HCT116 (cell line): ENCODE measurements at places on chromosomes 3 and 15. TPM values are rescaled to one million over a fixed set of nuclear protein-coding genes. Genes with fewer than 3 reads are reported as not detected.

GRCh38 chr15:89972085-89972484 is 29.0 kb upstream of the ZNF710 start:
- H3K4me1 ChIP-seq: no peaks in the 10 kb centered on the region
- no peaks in the 10 kb centered on the region for H3K27me3 ChIP-seq
- H3K36me3 ChIP-seq: no peaks in the 10 kb centered on the region
- H3K27ac ChIP-seq: no peak overlapping the region
- H3K4me3 ChIP-seq: no peak overlapping the region

GP9 gene
- not detected for total RNA-seq

GRCh38 chr3:192215-192929 is 4.2 kb upstream of the CHL1 start:
- no peaks in the 10 kb centered on the region for H3K27me3 ChIP-seq
- H3K4me1 ChIP-seq: no peaks in the 10 kb centered on the region
- H3K36me3 ChIP-seq: no peaks in the 10 kb centered on the region
- no peak overlapping the region for H3K4me3 ChIP-seq
- DNase-seq: no peak

- no peak overlapping the region for H3K4me3 ChIP-seq
- H3K36me3 ChIP-seq: no peaks in the 10 kb centered on the region
- no peaks in the 10 kb centered on the region for H3K4me1 ChIP-seq
- no peaks in the 10 kb centered on the region for H3K27me3 ChIP-seq
Measured at GRCh38 chr3:165751637-165752036, 85.6 kb downstream of the BCHE start.

GRCh38 chr3:181999314-181999713 is 287.6 kb downstream of the SOX2 start:
- no peaks in the 10 kb centered on the region for H3K27me3 ChIP-seq
- H3K36me3 ChIP-seq: no peaks in the 10 kb centered on the region
- no peaks in the 10 kb centered on the region for H3K4me1 ChIP-seq
- no peak overlapping the region for H3K4me3 ChIP-seq
- DNase-seq: no peak

MUSTN1 gene
- total RNA-seq: 0.44 TPM

GRCh38 chr3:178875836-178876235 is 195.8 kb downstream of the ZMAT3 start:
- H3K4me3 ChIP-seq: no peak overlapping the region
- no peaks in the 10 kb centered on the region for H3K27me3 ChIP-seq

- DNase-seq: no peak
- no peaks in the 10 kb centered on the region for H3K27me3 ChIP-seq
- H3K4me1 ChIP-seq: peaks cover 91% of the 10 kb centered on the region
- H3K36me3 ChIP-seq: no peaks in the 10 kb centered on the region
- peak overlapping the region; percentile 92 for H3K27ac ChIP-seq
Measured at GRCh38 chr15:67108122-67108961, 42.9 kb downstream of the SMAD3 start.

DNA sequence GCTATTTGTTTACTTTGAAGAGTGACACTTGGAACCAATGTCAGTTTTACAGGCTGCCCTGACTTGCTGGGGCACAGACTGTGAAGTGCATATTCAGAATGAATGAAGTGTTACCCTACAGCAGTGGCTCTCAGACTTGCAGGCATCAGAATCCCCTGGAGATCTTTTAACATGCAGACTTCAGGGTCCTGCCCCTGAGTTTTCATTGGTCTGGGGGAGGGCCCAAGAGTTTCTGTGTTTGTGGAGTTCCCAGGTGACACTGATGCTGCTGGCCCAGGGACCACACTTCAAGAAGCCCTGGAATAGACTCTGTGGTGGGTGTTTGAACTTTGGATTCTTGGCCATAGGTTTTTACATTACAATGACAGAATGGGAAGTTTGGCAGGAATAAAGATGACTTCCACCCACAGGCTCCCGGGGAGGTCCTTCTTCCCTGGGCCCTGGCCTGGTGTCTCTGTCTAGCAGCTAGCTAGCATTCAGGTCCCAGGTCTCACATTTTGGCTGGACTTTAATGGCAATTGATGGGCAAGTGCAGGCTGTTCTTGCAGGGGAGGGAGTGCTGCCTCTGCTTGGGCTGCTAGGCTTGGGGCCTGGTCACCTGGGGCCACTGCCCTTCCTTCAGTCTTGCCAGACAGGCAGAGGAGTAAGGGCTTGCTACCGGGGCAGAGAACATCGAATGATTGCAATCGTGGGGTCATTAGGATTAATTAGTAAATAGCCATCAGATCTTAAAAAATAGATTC is 149.0 kb downstream of the APBA2 start:
- no peaks in the 10 kb centered on the region for H3K4me1 ChIP-seq
- no peak for DNase-seq
- H3K36me3 ChIP-seq: no peaks in the 10 kb centered on the region
- no peak overlapping the region for H3K27ac ChIP-seq
- H3K27me3 ChIP-seq: no peaks in the 10 kb centered on the region
- H3K4me3 ChIP-seq: no peak overlapping the region

HTR3E gene
- total RNA-seq: not detected

GRCh38 chr3:173796890-173797289 is 399.3 kb downstream of the NLGN1 start:
- no peak overlapping the region for H3K27ac ChIP-seq
- DNase-seq: no peak
- no peaks in the 10 kb centered on the region for H3K36me3 ChIP-seq

- H3K4me1 ChIP-seq: no peaks in the 10 kb centered on the region
- H3K27ac ChIP-seq: no peak overlapping the region
- H3K27me3 ChIP-seq: no peaks in the 10 kb centered on the region
- H3K4me3 ChIP-seq: no peak overlapping the region
- no peaks in the 10 kb centered on the region for H3K36me3 ChIP-seq
Measured at GRCh38 chr3:125958511-125959316, 10.3 kb upstream of the ROPN1B start.

DNA sequence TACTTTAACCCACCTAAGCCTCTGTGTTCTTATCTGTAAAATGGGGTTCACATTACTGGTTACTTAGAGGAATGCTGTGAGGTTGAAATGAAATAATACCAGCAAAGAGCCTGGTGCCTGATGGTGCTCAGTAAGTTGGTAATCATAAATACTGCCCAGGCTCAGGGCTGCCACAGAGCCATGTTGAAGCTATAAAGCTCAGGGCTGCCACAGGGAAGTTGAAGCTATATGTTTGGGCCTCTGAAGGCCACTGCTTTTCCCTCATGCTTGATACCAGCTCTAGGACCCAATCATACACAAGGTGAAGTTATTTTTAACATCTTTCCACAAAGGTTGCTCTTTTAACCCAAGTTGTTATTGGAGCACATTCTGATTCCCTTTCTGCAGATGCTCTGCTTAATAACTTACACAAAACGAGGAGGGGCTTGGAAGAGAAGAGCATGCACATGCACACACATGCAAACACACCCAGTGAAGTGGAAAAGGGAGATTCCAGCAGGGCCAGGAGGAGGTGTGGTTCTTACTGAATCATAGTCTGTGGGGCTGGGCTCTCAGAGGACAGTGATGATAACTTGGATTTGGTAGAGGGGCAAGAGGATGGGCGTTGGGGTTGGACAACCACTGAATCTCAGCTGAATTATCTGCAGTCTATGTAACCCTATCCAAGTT is 17.4 kb downstream of the PARP14 start:
- H3K4me3 ChIP-seq: no peak overlapping the region
- H3K27me3 ChIP-seq: no peaks in the 10 kb centered on the region
- no peaks in the 10 kb centered on the region for H3K36me3 ChIP-seq
- no peak overlapping the region for H3K27ac ChIP-seq
- H3K4me1 ChIP-seq: no peaks in the 10 kb centered on the region
- DNase-seq: no peak

- H3K4me3 ChIP-seq: no peak overlapping the region
- no peaks in the 10 kb centered on the region for H3K27me3 ChIP-seq
- no peaks in the 10 kb centered on the region for H3K36me3 ChIP-seq
- H3K4me1 ChIP-seq: no peaks in the 10 kb centered on the region
- no peak for DNase-seq
- H3K27ac ChIP-seq: no peak overlapping the region
Measured at GRCh38 chr3:147832611-147833010, 423.4 kb downstream of the ZIC1 start.

GPR149 gene
- total RNA-seq: not detected

SQOR gene
- total RNA-seq: 17.6 TPM

NXPE3 gene
- 4.3 TPM for total RNA-seq

DNA sequence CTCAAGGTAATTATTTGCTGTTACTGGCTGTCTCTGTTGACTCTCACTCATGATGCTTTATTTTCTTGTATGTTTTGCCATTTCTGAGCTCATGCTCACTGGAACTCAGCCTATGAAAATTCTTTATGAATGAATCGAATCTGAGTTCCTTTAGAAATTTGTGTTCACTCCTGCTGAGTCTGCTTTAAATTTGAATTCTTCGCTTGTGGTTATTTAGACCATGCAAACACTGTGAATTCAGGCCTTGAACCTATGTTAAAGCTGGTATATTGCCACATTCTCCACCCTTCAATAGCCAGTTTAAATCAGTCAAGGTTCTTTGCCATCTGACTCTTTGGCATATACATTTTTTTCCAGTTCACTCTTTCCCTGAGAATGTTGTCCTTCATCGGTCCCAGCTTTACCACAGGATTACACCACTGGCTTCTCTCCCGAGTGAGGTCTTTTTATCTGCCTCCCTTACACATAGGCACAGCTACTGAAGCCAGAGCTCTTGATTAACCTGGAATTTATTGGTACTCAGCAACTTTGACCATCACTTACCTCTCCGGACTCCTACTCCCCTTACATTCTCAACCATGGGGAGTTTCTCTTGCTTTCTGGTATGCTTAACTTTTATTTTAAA is 400.6 kb downstream of the VPS13C start:
- H3K27ac ChIP-seq: no peak overlapping the region
- H3K4me3 ChIP-seq: no peak overlapping the region
- no peak for DNase-seq
- H3K4me1 ChIP-seq: no peaks in the 10 kb centered on the region

DNA sequence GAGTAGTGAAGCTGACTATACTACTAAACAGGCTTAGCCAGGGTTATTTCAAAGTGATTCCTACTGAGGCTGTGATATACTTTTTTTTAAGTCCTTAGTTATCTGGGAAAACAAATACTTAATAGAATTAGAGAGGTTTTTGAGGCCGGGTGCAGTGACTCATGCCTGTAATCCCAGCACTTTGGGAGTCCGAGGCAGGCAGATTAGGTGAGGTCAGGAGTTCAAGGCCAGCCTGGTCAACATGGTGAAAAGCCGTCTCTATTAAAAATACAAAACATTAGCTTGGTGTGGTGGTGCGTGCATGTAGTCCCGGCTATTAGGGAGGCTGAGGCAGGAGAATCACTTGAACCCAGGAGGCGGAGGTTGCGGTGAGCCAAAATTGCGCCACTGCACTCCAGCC is 34.2 kb downstream of the PRTG start:
- no peak overlapping the region for H3K27ac ChIP-seq
- no peaks in the 10 kb centered on the region for H3K36me3 ChIP-seq
- H3K27me3 ChIP-seq: no peaks in the 10 kb centered on the region
- H3K4me3 ChIP-seq: no peak overlapping the region

SNTN gene
- not detected for total RNA-seq

RPUSD2 gene
- 22.5 TPM for total RNA-seq

DNA sequence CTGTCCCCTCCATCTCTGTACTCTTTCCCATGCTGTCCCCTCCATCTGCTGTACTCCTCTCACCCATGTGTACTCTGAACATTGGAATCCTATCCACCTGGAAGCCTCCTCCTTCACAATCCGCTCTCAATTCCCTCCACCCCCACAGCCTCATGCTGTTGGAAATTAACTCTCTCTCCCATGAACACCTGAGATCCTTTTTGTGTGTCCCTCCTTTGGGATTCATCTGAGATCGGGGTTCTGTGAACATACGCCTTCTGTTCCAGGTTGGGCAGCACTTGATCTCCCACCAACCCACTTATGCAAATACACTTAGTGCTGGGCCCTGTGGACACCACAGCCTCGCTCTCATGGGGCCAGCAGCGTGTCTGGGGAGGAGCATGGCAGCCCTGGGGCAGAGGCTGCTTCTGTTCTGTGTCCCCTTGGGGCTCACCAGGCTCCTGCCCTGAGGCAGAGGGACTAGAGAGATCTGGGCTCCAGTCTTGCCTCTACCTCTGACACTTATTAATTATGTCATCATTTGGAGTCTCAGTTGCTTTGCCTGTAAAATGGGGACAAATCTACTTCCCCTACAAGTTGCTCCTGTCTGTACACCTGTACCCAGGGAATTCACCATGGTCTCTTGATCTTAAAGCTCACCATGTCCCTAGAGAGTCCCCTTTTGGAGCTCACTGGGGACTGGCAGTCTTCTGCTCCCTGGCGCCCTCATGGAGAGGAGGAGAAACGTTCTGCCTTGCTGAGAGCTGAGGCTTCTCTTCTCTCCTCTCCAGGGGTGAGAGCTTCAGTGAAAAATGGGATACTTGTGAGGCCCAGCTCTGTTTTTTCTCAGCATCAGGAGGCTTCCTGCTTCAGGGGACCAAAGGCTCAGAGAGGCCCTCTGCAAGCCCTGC is 42.7 kb downstream of the ITGA11 start:
- peaks cover 12% of the 10 kb centered on the region for H3K27me3 ChIP-seq
- peaks cover 3% of the 10 kb centered on the region; the same call in 1 of the 2 replicates for H3K4me1 ChIP-seq
- no peak overlapping the region for H3K27ac ChIP-seq
- no peak for DNase-seq
- no peak overlapping the region for H3K4me3 ChIP-seq
- no peaks in the 10 kb centered on the region for H3K36me3 ChIP-seq

CCDC9B gene
- 15.6 TPM for total RNA-seq

- H3K27me3 ChIP-seq: no peaks in the 10 kb centered on the region
- DNase-seq: no peak
- no peak overlapping the region for H3K4me3 ChIP-seq
- H3K4me1 ChIP-seq: peaks cover 23% of the 10 kb centered on the region
Measured at GRCh38 chr3:15978801-15979200, 181.0 kb upstream of the ANKRD28 start.

- peaks cover 22% of the 10 kb centered on the region for H3K4me1 ChIP-seq
- no peak overlapping the region for H3K4me3 ChIP-seq
- DNase-seq: no peak
Measured at GRCh38 chr15:80599359-80599758, 95.8 kb upstream of the ABHD17C start.

- peaks cover 12% of the 10 kb centered on the region for H3K4me1 ChIP-seq
- no peaks in the 10 kb centered on the region for H3K36me3 ChIP-seq
Measured at GRCh38 chr15:37824717-37825382, 109.6 kb upstream of the TMCO5A start.

- no peaks in the 10 kb centered on the region for H3K4me1 ChIP-seq
- no peak overlapping the region for H3K27ac ChIP-seq
- H3K36me3 ChIP-seq: peaks cover 9% of the 10 kb centered on the region; the same call in 1 of the 2 replicates
- no peak overlapping the region for H3K4me3 ChIP-seq
- DNase-seq: no peak
Measured at GRCh38 chr3:113450911-113451310, 9.6 kb upstream of the CFAP44 start.

DNA sequence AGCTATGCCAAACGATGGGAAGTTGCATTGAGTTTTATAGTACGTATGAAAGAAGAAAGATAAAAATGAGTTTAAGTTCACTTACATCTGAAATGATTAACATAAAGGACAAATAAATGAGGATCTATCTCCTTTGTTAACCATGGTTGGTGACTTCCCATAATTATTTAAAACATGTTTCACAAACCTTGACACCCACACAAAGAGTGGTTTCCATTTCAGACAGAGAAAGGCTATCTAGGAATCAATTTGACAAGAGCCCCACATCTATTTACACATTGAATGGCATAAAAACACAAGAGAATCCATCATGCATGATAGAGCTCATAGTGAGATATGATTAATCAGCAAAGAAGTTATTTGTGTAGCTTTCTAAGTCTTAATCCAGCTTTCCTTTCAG is 14.2 kb upstream of the MTMR10 start:
- H3K27me3 ChIP-seq: no peaks in the 10 kb centered on the region
- no peak overlapping the region for H3K27ac ChIP-seq
- no peak for DNase-seq
- no peak overlapping the region for H3K4me3 ChIP-seq
- H3K36me3 ChIP-seq: no peaks in the 10 kb centered on the region
- no peaks in the 10 kb centered on the region for H3K4me1 ChIP-seq
